ENCODE measurements at places on chromosomes 7 and 10.

DNA sequence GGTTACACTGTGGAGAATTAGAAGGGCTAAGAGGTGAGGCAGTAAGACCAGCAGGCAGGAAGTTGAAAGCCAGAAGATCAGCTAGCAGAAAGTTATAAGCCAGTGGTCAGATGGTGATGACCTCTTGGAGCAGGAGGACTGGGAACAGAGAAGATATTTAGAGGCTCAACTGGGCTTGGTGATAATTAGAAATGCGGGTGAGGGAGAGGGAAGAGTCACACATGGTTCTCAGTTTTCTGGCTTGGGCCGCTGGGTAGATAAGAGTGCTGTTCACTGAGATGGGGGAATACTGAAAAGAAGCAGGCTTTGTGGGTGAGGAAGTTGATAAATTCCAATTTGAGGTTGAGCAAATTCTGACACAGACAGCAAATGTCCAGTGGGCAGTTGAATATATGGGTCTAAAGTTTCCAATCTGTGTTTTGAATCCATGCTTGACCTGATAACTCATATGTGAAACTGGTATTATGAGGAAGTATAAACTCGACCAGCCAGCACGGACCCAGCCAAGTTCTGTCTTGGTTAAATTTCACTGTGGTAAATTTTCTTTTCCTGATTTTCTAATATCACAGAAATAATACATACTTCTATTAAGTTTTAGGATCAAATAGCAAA, 22.7 kb downstream of the LSMEM1 start:
- no peak for DNase-seq

DNA sequence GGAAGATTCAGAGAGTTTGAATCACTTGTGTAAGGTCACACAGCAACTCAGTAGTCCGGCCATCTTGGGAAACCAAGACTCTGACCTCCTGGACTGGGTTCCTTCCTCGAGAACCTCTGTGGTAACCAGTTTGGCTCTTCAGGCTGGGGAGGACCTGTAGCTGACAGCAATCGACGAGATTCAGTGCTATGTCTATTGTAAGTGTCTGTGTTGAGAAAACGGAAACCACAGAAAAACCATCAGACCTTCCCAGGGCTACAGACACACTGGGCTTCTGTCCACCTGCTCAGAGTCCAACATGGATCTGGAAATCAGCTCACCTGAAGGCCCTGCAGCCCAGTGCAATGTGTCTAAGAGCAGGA, 403.7 kb downstream of the RPS24 start:
- no peak for DNase-seq

GRCh38 chr7:120920591-120921274, 29.8 kb upstream of the ING3 start:
- DNase-seq: no peak

- no peak for DNase-seq
These were observed 122.2 kb downstream of the KMT2E start for GRCh38 chr7:105136221-105136620.

- no peak for DNase-seq
These were observed 76.4 kb downstream of the MAP3K8 start for GRCh38 chr10:30510184-30510931.

All from activated T-cell treated with anti-CD3 and anti-CD28 coated beads for 4 hours (primary cell).